Effector memory CD4-positive, alpha-beta T cell (primary cell): ENCODE measurements at places on chromosomes 5 and 9.

DNA sequence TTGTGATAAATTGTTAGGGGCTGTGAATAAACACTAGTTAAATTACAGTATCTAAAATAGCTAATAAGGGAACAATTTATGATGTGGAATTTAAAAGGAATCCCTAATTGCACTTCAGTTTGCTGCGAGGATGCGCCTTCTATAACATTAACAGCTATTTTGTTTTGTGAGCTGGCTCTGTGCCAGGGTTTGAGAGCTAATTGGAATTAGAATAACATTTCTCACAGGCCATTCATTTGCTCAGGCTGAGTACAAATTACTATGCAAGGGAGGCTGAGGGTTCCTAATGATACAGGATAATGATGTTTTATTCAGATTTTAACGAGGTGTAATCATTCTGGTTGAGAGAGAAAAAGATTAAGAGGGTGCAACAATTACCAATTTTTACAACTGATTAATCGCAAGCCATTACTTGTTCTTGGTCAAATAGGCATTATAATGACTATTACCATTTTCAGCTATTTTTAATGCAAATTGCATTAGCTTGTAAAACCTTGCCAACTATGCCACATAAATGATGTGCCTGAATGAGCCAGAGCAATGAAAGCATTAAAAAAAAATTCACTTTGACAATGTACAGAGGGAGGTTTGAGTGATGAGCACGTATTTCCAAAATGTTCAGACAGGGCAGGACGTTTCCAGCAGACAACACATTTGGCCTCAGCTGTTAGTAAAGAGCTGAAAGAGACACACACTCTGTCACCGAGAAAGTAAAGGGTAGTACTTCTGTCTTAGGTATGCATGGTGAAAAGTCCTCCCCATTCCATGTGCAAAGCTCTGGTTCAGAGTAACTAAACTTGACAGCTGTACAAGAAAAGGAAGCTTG, 576.5 kb downstream of the TLE1 start:
- no peaks in the 10 kb centered on the region for H3K27me3 ChIP-seq
- no peaks in the 10 kb centered on the region for H3K4me1 ChIP-seq
- DNase-seq = no peak
- H3K27ac ChIP-seq = no peak overlapping the region
- H3K36me3 ChIP-seq = no peaks in the 10 kb centered on the region

GRCh38 chr5:131488463-131488862, 146.6 kb downstream of the RAPGEF6 start:
- no peak overlapping the region for H3K4me3 ChIP-seq
- no peak overlapping the region for H3K27ac ChIP-seq
- peaks cover 2% of the 10 kb centered on the region for H3K4me1 ChIP-seq
- no peak for DNase-seq

DNA sequence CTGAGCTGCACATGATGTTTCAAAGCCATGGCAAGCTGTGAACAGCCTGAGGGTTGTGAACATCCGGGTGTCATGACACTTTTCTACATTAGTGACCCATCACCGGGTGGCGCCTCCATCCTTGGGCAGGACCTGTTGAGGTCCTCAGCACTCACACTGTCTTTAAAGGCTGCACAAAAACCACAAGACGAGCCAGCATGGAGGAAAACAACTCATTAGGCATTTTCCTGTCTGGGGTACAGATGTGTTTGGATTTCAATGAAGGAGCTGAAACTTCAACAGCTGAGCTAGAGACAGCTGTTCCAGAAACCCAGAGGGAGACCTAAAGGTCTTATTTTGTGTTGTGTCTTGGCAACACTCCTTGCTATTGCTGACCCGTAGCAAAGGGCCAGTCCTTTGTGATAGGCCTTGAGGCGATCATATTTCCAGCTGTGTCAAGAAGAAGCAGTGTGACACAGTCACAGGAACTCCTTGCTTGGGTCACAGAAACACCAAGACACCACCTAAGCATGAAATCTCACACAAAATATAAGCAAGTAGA, 151.8 kb upstream of the VLDLR start:
- H3K4me3 ChIP-seq = no peak overlapping the region
- H3K36me3 ChIP-seq = no peaks in the 10 kb centered on the region
- DNase-seq = no peak
- no peaks in the 10 kb centered on the region for H3K27me3 ChIP-seq
- H3K4me1 ChIP-seq = no peaks in the 10 kb centered on the region
- no peak overlapping the region for H3K27ac ChIP-seq

DNA sequence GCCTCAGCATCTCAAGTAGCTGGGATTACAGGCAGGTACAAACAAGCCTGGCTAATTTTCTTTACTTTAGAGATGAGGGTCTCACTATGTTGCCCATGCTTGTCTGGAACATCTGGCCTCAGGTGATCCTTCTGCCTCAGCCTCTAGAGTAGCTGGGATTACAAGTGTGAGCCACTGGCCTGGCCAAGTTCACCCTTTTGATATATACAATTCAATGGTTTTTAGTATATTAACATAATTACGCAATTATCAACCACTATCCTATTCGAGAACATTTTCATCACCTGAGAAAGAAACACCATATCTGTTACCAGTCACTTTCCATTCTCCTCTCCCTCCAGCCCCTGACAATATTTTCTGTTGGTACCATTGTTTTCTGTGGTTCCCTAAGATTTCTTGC, 3.7 kb upstream of the CDC23 start:
- no peak overlapping the region for H3K27ac ChIP-seq
- H3K36me3 ChIP-seq = no peaks in the 10 kb centered on the region
- no peak for DNase-seq
- H3K4me3 ChIP-seq = no peak overlapping the region
- H3K4me1 ChIP-seq = peaks cover 7% of the 10 kb centered on the region

DNA sequence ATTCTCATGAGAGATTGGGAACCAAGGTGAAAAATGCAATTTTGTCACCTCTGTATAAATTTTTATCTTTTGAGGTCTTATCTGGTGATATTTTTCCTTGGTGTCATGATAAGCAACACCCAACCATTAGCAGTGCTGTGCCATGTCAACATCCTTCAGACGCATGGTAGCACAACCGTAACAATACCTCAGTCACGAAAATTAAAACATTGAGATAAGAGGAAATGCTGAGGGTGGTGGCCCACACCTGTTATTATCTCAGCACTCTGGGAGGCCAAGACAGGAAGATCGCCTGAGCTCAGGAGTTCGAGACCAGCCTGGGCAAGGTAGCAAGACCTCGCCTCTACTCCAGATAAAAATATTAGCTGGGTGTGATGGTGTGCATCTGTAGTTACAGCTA, 32.7 kb downstream of the SLC46A2 start:
- H3K27me3 ChIP-seq = no peaks in the 10 kb centered on the region
- H3K4me1 ChIP-seq = no peaks in the 10 kb centered on the region
- no peak for DNase-seq
- H3K4me3 ChIP-seq = no peak overlapping the region
- H3K27ac ChIP-seq = no peak overlapping the region
